ENCODE measurements at places on chromosomes 4 and X.

DNA sequence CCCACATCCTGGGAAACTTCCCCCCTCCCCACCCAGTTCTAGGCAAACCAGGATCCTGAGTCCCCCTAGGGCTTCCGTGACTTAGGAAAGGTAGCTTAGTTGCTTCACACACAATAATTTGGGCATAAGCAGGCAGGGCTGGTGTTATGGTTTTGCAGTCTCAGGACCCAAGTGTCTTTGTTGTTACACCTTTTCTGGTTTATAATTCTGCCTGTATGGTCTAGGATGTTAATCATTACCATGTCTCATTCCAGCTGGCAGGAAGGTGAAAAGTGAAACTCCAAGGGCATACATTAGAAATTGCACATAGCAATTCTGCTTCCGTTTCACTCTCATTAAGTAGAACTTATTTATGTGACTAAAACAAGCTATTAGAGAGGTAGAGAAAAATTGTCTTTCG, 16.8 kb downstream of the UGT8 start:
- H3K36me3 ChIP-seq, result no peaks in the 10 kb centered on the region
- peaks cover 3% of the 10 kb centered on the region for H3K27me3 ChIP-seq
- H3K4me3 ChIP-seq, result no peak overlapping the region
- no peak for DNase-seq

GRCh38 chr4:172553216-172553615, 615.4 kb upstream of the GALNT7 start:
- no peak overlapping the region for H3K27ac ChIP-seq
- H3K27me3 ChIP-seq, result no peaks in the 10 kb centered on the region
- no peak for DNase-seq
- H3K36me3 ChIP-seq, result no peaks in the 10 kb centered on the region

DNA sequence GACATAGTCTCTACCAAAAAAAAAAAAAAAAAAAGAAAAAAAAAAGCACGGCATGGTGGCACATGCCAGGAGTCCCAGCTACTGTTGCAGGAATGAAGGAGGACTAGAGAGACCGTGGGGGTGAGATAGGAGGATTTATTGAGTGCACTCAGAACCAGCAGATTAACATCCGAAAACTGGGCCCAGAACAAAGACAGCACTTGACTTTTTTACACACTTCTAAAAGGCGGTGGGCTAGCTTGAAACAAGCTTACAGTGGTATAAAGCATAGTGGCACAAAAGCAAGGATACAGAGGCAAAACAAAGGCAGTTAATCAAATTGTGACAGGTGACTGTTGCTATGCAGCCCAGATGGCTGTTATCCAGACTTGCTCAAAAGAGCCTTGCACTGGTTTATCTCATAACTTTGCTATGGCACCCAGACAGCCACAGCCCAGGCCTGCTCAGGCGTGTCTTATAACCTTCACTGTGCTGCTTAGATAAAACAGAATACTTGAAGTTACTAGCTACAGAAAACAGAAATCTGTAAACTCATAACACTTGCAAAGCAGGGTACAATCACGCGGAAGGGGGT, 9.9 kb upstream of the PI4K2B start:
- peaks cover 57% of the 10 kb centered on the region for H3K36me3 ChIP-seq
- H3K4me3 ChIP-seq, result no peak overlapping the region
- no peaks in the 10 kb centered on the region for H3K4me1 ChIP-seq
- H3K27me3 ChIP-seq, result no peaks in the 10 kb centered on the region

- H3K4me1 ChIP-seq, result no peaks in the 10 kb centered on the region
- no peaks in the 10 kb centered on the region for H3K36me3 ChIP-seq
- H3K27me3 ChIP-seq, result peaks cover 2% of the 10 kb centered on the region
- no peak for DNase-seq
- H3K4me3 ChIP-seq, result no peak overlapping the region
- no peak overlapping the region for H3K27ac ChIP-seq
These were observed 101.3 kb downstream of the PALLD start for GRCh38 chr4:168598191-168598590.

- H3K36me3 ChIP-seq, result peaks cover 4% of the 10 kb centered on the region
- no peak for DNase-seq
- H3K27ac ChIP-seq, result no peak overlapping the region
- peaks cover 2% of the 10 kb centered on the region for H3K27me3 ChIP-seq
- H3K4me1 ChIP-seq, result no peaks in the 10 kb centered on the region
- H3K4me3 ChIP-seq, result no peak overlapping the region
These were observed 7.1 kb upstream of the NEIL3 start for GRCh38 chr4:177302371-177303100.

GRCh38 chrX:76147106-76147505, 25.8 kb upstream of the PBDC1 start:
- no peak overlapping the region for H3K4me3 ChIP-seq
- H3K4me1 ChIP-seq, result peaks cover 11% of the 10 kb centered on the region
- DNase-seq, result no peak
- no peaks in the 10 kb centered on the region for H3K27me3 ChIP-seq

GRCh38 chrX:43785930-43786591, 96.2 kb downstream of the MAOB start:
- peaks cover 2% of the 10 kb centered on the region for H3K27me3 ChIP-seq
- no peaks in the 10 kb centered on the region for H3K36me3 ChIP-seq
- DNase-seq, result no peak
- H3K4me1 ChIP-seq, result no peaks in the 10 kb centered on the region

All from activated CD4-positive, alpha-beta memory T cell treated with anti-CD3 and anti-CD28 coated beads for 36 hours (primary cell).